NCI-H1092 treated with DMSO at 0.1 percent for 48 hours (cell line): ENCODE measurements at places on chromosomes 12 and 14.
A peak's percentile ranks its signal among the peaks of the same experiment; 100 is the strongest.

- peak; percentile 91 for DNase-seq
Observed at GRCh38 chr12:71456316-71456715, 16.7 kb downstream of the LGR5 start.

GRCh38 chr12:46771268-46771827, 54.4 kb downstream of the SLC38A4 start:
- no peak for DNase-seq

- DNase-seq: peak; percentile 8
Observed at GRCh38 chr14:97850466-97850865, 1053.3 kb downstream of the VRK1 start.

DNA sequence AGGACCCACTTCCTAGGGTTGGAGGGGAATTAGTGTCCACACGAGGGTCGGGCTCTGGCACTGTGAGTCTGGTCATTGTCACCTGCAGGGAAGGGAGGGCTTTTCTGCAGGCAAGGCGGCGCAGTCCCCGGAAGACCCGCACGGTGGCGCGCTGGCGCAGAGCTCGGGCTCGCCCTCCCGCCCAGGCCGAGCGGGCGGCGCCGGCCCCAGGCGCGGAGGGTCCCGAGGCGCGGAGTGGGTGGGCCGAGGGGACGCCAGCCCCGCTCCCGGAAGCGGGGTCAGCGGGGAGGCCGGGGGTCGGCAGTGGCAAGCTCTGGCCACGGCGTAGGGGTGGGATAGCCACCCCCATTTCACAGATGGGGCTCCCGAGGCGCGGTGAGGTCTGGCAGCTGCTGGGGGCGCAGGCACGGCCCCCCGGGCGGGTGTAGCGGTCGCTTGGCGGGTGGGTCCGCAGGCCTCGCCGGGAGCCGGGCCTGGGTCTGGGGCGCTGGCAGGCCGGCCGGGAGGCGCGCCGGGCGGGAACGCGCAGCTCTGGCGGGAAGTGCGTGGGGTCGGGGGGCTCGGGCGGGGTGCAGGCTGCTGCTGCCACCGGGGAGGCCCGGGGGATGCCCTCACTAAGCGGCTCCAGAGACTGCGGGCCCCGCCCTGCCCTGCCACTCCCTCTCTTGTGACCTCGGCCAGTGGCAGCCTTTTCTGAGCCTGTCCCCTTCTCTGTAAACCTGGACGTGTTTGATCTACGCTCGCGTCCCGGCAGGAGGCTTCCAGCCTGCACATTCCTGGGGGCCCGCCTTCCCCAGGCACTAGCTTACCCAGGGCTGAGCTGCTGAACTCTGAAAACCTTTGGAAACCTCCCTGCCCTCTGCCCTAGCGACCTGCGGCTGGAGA, 46.1 kb downstream of the CYP46A1 start:
- DNase-seq: peak; percentile 45

GRCh38 chr12:82596483-82596882, 90.2 kb upstream of the TMTC2 start:
- peak; percentile 87 for DNase-seq

DNA sequence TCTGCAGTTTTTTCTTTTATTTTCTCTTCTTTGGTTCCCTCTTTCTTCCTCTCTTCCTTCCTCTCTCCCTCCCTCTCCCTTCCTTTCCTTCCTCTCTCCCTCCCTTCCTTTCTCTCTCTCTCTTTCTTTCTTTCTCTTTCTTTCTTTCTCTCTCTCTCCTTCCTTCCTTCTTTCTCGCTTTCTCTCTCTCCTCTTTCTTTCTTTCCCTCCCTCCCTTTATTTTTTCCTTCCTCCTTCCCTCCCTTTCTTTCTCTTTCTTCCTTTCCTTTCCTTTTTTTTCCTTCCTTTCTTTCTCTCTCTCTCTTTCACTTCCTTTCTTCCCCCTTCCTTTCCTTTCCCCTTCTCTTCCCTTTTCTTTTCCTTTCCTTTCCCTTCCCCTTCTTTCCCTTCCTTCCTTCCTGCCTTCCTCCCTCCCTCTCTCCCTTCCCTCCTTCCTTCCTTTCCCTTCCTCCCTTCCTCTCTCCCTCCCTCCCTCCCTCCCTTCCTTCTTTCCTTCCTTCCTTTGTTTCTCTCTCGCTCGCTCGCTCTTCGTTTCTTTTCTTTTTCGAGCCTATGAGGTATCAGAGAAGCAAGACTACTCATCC, 13.7 kb downstream of the CFAP54 start:
- no peak for DNase-seq

DNA sequence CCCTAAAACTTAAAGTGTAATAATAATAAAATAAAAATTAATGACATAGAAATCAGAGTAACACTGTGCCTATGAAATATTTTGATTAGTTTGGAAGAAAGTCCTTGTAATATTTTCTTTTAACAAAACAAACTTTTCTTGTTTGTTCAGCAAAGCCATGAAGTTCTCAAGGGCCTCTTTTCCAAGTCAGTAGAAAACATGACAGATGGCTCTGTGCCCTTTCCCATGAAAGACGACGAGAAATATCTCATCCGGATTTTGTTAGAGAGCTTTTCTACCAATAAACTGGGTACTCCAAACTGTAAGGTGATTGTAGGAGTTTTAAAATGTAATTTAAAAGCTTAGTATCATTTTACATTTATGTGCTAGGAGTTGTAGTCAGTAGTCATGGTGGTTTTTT, 54.5 kb upstream of the ASPG start:
- DNase-seq: no peak

GRCh38 chr12:57452181-57452936, 2.7 kb upstream of the INHBE start:
- DNase-seq: no peak

DNA sequence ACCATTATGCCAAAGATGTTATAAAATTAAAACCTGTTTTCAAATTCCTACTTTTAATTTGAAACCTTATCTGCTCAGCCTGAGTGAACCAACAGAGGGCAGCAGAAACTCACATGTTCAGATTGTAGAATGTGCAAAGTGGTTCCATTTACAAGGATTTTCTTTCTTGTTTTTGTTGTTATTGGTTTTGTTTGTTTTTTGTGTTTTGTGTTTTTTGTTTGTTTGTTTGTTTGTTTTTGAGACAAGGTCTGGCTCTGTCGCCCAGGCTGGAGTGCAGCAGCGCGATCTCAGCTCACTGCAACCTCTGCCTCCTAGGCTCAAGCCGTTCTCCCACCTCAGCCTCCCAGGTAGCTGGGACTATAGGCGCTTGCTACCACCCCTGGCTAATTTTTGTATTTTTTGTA, 22.8 kb upstream of the GARIN2 start:
- peak; percentile 20 for DNase-seq

DNA sequence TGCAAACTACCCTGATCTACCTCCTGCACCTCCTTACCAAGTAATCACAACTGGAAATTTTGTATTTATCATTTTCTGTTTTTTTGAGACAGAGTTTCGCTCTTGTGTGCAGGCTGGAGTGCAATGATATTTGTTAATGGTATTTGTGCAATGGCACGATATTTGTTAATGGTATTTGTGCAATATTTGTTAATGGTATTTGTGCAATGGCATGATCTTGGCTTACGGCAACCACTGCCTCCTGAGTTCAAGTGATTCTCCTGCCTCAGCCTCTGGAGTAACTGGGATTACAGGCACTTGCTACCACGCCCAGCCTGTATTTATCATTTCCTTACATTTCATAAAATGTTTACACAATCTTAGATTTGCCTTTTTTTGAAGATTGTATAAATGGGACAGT, 5.7 kb upstream of the NECAP1 start:
- no peak for DNase-seq

DNA sequence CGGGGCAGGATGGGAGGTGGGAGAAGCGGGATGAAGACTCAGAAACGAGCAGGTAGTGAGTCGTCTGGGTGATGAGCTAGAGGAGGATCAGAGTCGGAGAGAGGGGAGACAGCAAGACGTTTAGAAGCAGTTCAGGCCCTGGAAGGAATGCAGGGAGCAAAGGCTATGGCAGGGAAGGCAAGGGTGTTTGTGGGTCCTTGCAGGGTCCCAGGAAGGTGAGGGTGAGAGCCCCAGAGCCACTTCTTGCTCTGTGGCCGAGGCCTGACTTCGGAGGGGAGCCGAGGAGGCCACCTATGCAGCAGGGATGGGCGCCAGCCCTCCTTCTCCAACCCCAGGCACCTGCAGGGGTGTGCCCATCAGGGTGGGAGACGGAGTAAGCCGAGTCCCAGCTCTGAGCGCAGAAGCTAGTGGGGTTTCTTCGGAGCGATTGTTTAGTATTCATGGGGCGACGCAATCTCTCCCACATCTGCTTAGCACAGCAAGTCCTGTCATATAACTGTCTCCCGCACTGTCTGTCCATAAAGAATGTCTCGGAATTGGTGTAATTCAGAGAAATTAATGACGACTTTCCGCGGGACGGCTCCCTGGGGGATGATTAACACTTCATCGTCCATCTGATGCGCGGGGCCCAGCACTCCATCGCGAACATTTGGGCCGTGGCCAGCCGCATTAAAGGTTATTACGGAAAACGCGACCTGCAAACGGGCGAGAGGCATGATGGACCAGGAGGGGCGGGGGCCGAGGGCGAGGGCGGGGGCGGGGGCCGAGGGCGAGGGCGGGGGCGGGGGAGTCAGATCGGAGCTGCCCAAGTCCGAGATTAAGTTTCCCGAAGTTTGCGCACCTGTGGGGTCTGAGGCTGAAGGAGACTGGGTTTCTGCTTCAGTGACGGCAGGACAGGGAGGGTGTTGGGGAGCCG, 12.2 kb upstream of the CALCOCO1 start:
- peak; percentile 47 for DNase-seq

DNA sequence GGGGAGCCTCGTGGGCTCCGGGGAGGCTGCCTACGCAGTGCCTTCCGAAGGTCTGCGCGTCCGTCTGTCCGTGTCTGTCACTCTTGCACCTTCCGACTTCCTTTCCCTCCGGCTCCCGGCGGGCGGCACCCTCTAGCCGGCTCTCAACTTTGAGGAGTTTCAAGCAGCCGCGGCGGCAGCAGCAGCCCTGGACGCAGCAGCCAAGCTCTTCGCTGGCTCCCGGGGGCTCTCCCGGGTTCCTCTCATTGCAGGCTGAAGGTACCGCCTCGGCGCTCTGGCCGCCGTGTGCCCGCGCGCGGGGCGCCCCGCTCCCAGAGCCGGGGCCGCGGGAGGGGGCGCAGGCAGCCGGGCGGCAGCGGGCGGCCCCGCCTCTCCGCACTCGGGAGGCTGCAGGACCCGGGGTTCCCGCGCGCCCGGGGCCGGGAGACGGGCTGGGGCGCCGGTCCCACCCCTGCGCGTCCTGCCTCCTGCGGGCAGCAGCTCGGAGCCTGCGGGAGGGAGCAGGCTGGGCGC, at the start of the genes AMIGO2 and PCED1B:
AMIGO2 (minus strand) TSS at position 492 of the 513 bp plus-strand sequence. CDS start 957 bp downstream, outside the sequence.
PCED1B (plus strand) TSS at position 154 of the 513 bp plus-strand sequence. CDS start 155,443 bp downstream, outside the sequence.
- DNase-seq: peak; percentile 81

DNA sequence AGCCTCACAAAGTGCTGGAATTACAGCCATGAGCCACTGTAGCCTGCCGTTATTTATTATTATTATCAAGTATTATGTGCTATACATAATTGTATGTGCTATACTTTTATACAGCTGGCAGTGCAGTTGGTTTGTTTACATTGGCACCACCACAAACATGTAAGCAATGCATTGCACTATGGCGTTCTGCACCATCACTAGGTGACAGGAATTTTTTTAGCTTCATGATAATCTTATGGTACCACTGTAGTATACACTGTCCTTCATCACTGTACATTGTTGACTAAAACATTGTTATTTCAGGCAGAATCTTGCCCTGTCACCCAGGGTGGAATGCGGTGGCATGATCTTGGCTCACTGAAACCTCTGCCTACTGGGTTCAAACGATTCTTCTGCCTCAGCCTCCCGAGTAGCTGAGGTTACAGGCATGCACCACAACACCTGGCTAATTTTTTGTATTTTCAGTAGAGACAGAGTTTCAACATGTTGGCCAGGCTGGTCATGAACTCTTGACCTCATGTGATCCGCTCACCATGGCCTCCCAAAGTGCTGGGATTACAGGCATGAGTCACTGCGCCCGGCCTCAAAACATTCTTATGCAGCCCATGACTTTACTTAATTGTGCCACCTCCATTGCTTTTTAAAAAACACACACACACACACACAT, 17.1 kb downstream of the MRPL42 start:
- no peak for DNase-seq

DNA sequence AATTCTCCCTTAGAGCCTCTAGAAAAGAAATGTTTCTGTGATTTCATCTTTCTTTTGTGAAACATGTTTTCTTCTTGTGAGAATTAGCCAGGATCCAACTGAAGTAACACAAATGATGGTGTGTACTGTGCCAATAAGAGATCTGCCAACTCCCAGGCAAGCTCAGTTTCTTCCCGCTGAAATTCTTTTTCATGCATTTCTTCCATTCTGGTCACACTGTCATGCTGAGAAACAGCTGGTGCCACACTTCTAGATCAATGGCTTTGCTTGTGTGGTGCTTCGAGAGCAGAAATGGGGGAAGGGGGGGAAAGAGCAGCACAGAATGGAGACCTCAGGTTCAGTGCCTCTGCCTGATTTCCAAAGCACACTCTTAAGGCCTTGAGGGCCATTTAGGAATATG, 41.4 kb upstream of the FGF6 start:
- DNase-seq: no peak

DNA sequence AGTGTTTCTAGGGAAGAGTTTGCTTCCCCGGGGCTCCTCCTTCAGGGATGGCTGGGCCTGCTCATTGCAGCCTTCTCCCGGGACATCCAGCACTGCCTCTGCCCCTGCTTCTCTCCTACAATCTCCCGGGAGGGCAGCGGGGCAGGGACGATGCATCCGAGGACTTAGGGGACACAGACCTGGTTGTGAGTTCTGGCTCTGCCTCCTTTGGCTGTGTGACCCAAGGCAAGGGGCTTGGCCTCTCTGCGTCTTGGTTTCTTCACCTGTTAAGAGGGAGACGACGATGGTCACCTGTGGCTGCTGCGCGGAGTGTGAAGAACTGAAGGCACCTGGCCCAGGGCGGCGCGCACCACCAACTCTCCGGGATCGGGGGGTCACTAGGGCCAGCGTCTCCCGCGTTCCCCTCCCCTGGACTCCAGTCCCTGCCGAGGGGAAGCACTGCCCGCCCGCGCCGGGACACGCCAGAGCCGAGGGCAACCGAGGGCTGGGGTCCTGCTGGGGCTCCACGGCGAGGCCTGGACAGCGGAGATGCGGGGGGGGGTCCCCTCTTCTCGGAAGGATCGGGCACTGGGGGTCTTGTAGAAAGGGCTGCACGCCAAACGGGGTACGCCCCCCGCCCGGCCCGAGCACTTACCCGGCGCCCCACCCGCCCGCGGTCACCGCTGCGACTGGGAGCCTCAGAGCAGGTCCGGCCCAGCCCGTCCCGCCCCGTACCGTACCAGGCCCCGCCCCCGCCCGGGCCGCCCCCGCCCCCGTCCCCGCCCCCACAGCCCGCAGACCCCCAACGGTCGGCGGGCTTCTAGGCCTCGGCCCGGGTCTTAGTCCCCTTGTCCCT, at the start of gene HVCN1:
HVCN1 (minus strand) TSS at position 670 of the 835 bp plus-strand sequence. CDS start 5,870 bp downstream, outside the sequence.
- DNase-seq: no peak

GRCh38 chr12:63948211-63948610, 103.7 kb downstream of the SRGAP1 start:
- peak; percentile 6 for DNase-seq
